ENCODE measurements at places on chromosomes 5 and 9.

DNA sequence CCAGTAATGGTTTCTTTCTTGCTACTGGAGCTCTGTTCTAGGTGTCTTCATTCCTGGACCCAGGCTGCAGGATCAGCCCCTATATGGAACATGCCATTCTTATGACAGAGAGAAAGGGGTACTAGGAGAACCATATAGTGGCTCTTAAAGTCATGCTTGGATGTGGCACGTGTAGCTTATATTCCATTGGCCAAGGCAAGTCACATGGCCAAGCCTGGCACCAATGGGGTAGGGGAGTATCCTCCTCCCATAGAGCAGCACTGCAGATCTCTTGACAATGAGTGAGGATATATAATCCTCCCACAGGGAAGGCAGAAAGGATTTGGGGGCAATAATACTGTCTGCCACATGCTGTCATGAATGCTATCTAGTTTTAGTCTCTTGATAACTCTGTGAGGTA, 193.3 kb downstream of the PALM2AKAP2 start:
- DNase-seq: peak; percentile 22

DNA sequence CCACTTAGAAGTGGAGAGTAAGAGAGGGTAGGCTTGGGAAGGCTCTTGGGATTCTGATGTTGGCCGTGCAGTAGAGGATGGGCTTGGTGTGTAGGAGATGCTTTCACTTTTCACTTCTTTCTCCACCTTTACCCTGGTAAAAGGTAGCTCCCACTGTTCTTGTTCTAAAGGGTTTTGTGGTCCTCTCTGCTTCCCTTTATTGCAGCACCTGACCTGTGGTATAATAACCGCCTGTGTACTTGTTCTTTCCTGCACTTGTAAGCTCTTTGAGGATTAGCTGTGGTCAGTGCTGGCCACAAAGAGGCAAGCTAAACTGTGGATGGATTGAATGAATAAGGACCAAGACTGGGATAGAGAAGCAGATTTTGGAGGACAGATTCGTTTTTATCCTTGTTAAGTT, 25.2 kb downstream of the KDM4C start:
- DNase-seq: no peak

DNA sequence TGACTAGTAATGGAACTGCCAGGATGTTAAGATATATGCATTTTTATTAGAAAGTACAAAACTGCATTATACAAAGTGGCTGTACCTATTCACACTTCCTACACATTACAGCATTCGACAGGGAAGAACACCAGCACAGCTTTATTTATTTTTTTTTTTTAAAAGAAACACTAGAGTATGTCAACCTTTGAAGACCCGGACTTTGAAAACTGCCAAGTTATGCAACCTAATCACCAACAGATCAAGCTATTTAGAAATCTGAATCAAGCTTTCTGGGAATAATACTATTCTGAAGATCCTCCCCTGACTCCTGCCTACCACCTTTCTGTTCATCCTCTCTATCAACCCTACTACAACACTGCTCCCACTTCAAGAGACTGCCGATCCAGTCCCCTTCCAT, 4.5 kb downstream of the GEMIN5 start:
- no peak for DNase-seq

DNA sequence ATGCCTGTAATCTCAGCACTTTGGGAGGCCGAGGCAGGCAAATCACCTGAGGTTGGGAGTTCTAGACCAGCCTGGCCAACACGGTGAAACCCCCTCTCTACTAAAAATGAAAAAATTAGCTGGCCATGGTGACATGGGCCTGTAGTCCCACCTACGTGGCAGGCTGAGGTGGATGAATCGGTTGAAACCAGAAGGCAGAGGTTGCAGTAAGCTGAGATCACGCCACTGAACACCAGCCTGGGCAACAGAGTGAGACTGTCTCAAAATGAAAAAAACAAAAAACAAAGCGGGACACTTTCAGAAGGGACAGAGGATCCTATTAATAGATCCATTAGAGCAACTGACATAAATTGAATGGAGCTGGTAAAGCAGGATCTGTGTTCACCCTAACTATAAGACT, 89.6 kb upstream of the SGCD start:
- DNase-seq: no peak

- DNase-seq: no peak
Measured at GRCh38 chr5:54115735-54116403, 194.5 kb downstream of the ARL15 start.

DNA sequence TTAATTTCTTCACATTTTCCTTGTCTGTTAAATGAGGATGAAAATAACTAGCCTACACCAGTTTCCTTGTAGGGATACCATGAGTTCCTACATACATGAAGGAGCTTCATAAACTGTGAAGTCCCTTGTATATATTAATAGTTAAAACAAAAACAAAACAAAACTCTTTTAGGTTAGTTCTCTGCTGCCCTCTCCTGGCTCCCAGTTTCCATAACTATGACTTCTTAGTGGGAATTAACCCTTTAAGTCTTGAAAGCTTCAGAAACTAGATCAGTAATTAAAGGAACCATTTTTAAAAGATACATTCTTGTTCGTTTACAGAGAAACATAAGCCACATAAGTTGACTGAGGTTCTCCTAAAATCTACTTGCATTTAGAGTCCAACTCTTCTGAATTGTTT, 500.0 kb upstream of the C9orf72 start:
- peak; percentile 69 for DNase-seq

- DNase-seq: peak; percentile 81
Measured at GRCh38 chr5:157342822-157343402, 77.0 kb downstream of the CYFIP2 start.

DNA sequence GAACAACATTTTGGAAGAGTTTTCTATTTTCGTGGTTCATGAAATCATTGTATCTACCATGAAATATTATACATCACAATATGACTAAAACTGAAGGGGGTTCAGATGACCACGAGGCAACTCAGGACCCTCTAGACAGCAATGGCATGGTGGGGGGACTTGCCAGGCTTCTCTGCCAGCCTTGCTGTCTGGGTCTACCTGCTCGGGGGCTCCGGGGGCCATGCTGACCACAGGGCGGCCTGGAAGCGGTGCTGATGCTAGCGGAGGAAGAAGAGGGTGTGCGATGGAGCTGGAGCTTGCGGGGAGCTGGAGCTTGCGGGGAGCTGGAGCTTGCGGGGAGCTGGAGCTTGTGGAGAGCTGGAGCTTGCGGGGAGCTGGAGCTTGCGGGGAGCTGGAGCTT, 89.2 kb upstream of the IRX4 start:
- DNase-seq: no peak

DNA sequence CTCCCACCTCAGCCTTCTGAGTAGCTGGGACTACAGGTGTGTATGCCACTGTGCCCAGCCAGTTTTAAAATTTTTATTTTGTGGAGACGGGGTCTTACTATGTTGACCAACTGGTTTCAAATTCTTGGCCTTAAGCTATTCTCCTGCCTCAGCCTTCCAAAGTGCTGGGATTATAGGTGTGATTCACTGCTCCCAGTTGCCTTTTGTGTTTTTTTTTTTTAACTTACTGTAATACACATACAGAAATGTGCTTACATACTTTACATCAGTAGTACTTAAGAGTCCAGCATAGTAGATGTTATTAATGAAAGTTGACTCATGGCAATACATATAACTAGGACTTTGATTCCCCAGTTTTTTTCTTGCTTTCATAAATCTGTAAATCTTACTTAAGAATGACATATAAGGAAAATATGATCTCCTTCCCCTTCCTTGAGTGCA, 4.7 kb downstream of the MAN2A1 start:
- no peak for DNase-seq
